NCI-H2107 (cell line): ENCODE measurements at places on chromosomes 11 and 22.

DNA sequence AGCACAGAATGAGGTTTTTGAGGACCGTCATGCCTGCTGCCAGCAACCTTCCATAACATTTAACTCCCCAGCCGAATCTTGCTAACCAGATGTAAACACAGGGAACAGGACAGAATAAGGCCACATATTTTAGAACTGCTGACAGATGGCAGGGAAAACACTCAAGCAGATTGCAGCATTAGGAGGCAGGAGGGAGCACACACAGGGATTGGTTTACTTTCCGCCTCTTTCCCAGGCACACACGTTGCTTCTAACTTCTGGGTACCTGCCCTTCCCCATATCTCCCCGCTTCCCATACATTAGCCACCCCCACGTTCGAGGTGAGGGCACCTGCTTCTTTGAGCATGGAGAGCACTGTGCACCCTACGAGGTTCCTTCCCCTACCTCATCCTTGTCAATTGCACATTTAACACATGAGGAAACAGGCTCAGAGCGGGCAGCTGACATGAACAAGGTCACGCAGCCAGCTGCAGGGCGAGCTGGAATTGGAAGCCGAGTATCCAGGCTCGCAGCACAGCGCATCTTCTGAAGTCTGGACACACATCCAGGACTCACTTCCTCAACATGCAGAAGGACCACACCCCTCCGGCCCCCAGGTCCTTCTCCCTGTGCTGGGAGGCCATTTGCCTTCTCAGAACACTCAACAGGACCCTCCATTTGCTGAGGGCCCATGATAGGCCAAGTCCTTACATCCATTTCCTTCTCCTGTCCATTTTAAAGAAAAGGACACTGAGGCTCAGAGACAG, 18.7 kb downstream of the ASPHD2 start:
- DNase-seq = no peak

- DNase-seq = no peak
These were observed 106.3 kb downstream of the KCNQ1 start for GRCh38 chr11:2551131-2551530.

- no peak for DNase-seq
These were observed 108.4 kb upstream of the TIMP3 start for GRCh38 chr22:32693102-32693501.

DNA sequence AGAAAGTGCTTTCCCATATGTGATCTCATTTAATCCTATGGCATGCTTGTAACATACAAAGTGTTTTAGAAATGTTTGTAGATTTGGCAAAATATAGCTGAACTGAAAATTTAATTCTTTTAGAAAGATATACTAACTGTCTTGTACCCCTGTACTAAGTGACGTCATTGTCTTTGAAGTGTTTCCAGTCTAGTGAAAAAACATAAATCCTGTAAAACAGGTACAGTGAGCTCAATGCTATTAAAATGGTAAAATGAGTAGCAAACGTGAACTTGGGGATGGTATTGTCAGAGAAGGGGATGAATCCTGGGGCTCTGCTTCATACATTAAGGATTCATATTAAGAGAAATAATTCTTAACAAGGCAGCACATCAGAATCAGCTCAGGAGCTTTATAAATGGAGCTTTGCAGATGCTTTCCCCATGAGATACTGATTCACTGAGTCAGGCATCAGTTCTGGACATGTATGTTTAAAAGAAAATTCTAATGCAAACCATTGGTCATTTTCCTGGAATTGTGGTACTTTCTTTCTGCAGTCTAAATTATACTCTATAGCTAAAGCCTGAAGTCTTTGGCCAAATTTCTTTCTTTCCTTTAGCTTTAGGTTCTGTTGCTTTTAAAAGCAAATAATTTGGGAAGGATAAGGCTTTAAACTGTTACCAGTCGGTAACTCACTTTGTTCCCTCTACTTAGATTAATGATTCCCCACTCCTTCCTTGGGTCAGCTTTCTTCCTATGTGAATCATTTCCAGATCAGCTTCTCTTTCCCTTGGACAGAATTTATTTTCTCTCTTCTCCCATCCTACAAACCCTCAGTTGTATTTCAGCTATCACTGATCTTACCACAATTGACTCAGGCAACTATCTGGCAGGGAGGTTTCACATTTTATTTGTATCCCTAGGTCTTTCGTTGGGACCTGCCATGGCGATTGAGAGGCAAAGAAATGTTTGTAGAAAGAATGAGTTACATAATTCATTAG, 57.5 kb upstream of the DDI1 start:
- DNase-seq = no peak

DNA sequence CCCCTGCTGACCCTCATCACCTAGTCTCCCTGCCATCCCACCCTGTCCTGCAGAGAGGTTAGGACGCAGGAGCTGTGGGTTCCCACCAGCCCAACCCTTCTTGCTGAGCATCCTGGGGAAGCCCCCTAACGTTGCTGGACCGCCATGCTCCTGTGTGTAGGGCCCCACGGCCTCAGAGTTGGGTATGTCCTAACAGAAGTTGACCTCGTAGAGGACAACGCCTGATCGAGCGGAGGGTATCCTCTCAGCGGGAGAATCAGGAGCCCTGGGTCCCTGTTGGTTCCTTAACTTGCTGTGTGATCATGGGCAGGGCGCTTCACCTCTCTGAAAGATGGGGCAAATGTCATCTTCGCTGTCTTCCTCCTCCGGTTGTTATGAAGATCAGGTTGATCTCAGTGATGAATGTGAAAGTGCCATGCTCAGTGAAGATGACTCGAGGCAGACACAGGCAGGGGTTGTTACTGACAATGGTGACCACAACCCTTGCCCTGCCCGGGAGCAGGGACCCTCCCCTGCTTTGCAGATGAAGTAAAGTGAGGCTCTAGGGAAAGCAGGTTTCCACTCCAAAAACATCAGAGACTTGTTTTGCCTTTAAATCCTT, 19.3 kb upstream of the CD5 start:
- no peak for DNase-seq

DNA sequence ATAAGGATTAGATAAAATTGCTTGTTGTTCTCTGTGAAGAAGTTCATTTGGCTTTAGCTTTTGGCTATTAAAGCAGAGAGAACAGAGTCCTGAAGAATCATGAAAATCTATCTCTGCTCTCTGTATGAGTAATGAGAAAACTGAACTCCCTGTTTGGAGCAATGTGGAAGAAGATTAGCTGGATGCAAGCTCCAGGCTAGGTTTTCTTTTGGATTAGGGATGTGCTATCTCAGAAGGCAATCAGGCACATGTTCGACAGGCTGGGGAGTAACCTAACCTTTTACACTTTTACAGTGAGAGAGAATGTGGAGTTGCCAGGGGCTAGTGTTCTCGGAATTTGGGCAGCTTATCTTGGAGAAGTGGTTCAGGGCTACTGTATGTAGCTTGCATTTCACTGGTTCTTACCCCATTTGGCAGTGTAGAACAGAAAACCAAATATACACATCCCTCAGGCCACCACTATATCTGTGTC, 8.5 kb upstream of the SLN start:
- DNase-seq = no peak

DNA sequence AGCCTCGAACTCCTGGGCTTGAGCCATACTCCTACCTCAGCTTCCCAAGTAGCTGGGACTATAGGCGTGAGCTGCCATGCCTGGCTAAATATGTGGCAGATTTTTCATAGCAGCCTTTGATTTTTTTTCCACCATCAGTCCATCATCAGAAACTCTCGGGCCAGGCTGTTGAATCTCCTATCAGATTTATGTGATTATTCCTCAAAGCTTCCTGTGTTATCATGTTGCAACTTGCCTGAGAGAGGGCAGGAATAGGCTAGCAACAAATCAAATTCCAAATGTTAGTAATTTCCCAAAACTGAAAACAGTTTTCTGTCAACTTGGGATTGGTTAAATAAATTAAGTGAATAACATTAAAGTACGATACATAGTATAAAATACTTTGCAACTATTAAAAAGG, 3.4 kb downstream of the LRRC51 start:
- no peak for DNase-seq

DNA sequence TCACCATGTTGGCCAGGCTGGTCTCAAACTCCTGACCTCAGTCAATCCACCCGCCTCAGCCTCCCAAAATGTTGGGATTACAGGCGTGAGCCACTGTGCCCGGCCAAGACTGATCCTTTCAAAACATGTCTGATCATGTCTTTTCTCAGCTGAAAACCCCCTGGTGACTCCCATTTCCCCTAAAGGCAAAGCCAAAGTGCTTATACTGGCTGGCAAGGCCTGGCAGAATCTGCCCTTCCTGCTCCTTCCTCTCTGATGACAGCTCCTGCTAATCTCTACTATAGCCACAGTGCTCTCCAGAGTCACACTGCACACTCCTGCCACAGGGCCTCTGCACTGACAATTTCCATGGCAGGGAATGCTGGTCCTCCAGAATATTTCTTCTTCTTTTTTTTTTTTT, 2.6 kb upstream of the MCHR1 start:
- no peak for DNase-seq

DNA sequence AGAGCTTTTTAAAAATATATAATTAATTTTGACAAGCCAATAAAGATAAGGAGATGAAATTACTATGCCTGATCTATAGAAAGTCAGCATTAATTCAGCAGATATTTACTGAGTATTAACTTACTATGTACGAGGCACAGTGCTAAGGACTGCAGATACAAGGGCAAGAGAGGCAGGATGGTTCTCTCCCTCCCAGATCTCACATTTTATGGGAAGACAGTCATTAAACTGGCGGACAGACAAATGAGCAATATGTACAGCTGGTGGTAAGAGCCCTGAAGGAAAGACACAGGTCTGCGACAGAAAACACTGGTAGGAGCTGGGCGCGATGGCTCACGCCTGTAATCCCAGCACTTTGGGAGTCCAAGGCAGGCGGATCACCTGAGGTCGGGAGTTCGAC, 36.8 kb downstream of the MCHR1 start:
- DNase-seq = no peak

DNA sequence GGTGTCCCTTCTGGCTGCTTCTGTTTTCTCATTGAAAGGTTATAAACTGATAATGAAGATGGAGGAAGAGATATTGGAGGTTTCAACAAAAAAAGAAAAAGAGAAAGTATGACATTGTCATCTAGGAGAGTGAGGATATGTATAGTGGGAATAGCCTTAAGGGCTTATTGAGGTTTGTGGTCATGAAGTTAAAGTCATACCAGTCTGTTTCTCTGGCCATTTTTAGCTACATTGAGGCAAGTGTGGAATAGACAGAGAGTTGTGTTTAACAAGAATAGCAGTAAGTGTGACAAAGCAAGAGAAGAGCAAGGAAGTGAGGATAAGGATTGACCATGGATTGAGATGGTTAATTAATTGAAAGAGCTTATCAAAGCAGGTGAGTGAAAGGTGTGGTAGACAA, 110.4 kb downstream of the ELP4 start:
- no peak for DNase-seq

- DNase-seq = no peak
These were observed 46.2 kb upstream of the CSTF3 start for GRCh38 chr11:33207408-33207985.

GRCh38 chr11:83689144-83689780, 403.1 kb upstream of the CCDC90B start:
- no peak for DNase-seq

GRCh38 chr22:48923996-48924395, 903.7 kb downstream of the BRD1 start:
- DNase-seq = no peak

DNA sequence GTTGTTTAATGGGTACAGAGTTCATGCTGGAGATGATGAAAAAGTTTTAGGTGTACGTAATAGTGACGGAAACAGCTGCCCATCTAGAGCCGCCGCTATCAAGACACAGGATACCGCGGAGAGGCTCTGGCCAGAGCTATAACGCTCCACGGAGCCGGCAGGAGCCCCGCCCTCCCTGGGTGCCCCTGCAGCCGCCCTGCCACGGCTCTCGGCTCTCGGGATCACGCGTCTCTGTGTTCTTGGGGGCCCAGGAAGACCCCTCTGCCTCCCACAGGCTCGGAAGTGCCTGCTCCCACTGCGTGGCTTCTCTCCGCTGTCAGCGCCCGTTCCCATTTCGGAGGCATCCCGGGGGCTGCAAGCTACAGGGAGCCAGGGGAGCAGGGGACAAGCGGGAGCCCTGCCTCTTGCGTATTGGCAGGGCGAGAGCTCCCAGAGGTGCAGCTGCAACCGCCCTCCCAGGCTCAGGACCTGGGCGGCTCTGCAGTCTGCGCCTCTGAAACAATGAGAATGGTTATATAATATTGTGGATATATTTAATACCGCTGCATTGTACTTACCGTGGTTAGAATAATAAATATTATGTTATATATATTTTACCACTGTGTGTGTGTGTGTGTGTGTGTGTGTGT, 13.7 kb downstream of the GLYATL2 start:
- DNase-seq = no peak

DNA sequence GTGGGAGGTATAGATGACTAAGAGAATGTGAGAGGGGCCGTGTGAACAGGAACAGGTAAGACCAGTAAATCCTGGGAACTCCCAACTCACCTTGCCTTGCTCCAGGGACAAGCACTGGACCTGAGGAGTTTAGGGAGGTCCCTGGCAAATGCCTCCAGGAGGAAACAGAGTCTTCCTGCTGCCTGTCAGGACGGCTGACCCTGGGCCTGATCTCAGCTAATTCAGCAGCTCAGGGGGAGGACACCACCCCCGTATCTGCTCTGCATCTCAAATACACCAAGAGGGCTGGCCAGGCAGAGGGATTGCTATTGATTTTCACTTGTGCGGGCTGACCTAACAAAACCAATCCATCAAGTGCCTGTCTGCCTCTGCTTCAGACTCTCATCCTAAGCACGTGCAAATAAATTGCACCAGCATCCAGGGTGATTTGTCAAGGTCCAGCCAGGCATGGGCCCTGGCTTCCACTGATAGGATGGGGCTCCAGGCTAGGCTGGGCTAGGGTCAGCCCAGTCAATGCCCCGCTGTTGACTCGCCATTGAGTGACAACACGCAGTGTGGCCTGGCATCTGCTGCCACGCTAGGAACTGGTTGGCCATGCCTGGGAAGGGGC, 20.3 kb downstream of the UQCR10 start:
- no peak for DNase-seq

- no peak for DNase-seq
These were observed 14.9 kb upstream of the PVALB start for GRCh38 chr22:36831717-36832116.

- no peak for DNase-seq
These were observed 65.6 kb downstream of the FAM168A start for GRCh38 chr11:73532310-73532709.

DNA sequence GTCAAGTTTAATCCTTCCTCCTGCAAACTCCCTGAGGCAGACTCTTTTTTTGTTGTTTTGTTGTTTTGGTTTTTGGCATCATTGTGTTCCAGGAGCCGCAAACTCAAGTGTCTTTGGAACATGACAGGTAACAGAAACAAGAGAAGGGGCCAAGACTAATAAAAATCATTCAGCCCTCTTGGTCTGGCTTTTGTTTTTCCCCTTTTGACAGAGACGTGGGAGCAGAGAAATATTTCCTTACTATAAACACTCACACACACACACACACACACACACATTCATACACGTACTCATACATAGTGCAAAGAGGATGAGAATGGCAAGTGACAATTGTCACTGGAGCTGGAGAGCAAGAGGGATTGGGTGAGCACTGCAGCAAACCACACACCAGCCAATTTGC, 10.4 kb upstream of the ASPHD2 start:
- DNase-seq = no peak

DNA sequence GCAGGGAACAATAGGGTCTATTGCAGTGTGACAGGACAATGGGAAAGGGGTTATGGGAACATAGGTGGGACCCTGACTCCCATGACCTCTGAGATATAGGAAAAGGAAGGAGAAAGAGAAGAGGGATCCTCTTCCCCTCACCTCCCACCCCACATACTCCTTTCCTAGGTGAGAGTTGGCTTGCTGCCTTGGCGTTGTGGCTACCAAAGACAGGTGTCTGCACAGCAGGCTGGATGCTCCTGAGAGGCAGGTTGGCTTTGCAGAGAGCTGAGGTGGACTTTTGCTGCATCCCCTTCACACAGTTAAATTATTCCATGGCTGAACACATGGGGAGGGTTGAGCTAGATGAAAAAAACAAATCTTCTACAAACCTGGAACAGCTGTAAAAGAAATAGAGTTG, 80.7 kb downstream of the SYT9 start:
- DNase-seq = no peak
